ENCODE measurements at places on chromosomes 3 and 15. TPM values are rescaled to one million over a fixed set of nuclear protein-coding genes. Genes with fewer than 3 reads are reported as not detected.

DNA sequence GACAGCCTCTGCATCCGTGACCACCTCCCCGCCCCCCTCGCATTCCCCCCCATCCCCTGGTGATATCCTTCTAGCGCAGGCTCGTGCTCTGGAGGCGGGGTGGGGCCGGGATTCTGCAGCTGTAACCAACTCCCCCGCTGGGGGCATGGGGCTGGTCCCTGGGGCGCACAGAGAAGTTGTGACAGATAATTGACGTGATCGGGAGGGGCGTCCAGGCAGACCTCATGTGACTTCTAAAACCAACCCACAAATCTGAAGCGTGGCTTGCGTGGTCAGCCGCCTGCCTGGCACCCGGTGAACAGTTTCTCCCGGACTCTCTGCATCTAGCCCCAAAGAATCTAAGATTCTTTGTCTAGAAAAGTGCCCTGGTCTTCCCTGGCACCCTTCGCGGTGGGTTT is 100.6 kb upstream of the IGF1R start:
- DNase-seq: peak; percentile 66

DNA sequence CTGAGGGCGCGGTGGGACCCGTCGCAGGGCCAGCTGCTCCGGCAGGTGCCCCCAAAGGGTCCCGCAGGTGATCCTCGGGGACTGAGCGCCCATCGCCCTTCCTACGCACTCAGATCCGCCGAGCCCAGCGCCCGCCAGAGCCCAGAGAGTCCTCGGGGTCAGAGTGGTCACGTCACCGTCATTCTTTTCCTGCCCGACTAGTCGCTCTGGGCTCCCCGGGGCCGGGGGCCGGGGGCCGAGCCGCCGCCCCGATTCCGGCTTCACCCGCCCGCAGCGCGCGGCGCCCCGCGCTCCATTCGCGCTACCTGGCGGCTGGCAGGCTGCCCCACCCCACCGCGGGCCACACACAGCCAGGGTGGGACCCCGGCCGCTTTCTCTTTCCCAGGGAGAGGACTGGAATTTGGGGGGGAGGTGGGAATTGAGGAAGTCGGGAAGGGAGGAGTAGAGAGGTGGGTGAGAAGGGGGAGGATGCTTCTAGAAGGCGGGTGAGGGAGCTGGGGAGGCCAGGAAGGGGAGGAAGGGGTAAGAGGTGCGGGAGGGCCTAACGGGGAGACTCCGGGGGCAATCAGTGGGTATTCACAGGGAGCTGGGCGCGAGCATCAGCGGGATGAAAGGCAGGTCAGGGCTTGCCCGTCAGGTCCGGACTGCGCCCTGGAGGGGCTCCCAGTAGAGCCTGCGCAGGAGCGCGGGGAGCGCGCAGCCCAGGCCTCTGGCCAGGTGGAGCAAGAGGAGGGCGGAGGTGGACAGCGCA is 36.1 kb upstream of the EPHB3 start:
- no peak for DNase-seq

DNA sequence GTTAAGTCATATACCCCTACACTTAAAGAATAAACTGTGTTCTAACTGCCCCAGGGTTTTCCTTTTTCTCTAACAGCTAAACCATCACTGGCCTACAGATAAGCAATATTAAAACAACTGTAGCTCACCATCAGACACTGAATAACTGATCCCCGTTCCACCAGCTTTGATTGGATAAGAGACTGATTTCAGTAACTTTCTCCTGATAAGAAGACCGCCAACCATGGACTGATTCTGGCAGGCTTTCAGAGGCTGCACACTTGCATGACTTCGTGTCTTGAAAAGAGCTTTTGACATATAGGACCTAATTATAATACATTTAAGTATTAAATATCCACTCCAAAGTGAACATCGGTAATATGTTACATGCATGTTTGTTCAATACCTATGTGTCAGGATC is 15.3 kb upstream of the CEP97 start:
- no peak for DNase-seq

GRCh38 chr3:38598791-38599190 is 50.7 kb downstream of the SCN5A start:
- no peak for DNase-seq

DNA sequence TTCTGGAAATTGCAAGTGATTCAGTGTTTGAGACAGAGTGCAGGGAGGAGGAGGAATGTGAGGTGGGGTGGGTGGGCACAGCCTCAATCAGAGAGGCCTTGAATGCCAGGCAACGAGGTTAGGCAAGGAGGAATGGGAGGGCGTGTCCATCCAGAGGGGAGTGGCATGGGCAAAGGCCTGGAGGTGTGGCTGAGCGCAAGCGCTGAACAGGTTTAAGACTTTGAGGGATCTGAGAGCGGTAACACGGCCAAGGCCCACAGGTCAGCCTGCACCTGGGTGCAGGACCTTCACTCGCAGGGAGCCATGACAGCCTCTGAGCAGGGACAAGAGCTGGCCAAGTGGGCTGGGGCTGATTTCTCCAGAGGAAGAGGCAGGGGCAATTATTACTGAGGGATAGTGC is 125.9 kb downstream of the TPRA1 start:
- DNase-seq: no peak

GRCh38 chr15:54599386-54599785 is 597.4 kb downstream of the RSL24D1 start:
- DNase-seq: no peak

DNA sequence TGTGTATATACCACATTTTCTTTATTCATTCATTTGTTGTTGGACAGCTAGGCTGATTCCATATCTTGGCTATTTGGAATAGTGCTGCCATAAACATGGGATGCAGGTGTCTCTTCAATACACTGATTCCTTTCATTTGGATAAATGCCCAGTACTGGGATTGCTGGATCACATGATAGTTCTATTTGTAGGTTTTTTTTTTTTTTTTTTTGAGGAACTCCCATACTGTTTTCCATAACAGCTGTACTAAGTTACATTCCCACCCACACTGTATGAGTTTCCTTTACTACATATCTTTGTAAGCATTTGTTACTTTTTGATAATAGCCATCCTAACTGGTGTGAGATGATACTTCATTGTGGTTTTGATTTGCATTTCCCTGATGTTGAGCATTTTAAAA is 437.7 kb downstream of the DIPK2A start:
- no peak for DNase-seq

- peak; percentile 83 for DNase-seq
These were observed at the start of gene RAD18 for GRCh38 chr3:8963137-8963853. TSS of gene RAD18 (minus strand) at chr3:8963472. CDS start at chr3:8963385, 87 bp downstream.

GRCh38 chr15:81398910-81399551 is 25.0 kb upstream of the TMC3 start:
- no peak for DNase-seq

GRCh38 chr3:19688767-19689166 is 245.2 kb downstream of the EFHB start:
- DNase-seq: no peak

GRCh38 chr15:65942436-65942835 is 73.1 kb downstream of the RAB11A start:
- DNase-seq: no peak

- peak; percentile 51 for DNase-seq
These were observed 27.9 kb downstream of the SOX2 start for GRCh38 chr3:181739628-181740027.

DNA sequence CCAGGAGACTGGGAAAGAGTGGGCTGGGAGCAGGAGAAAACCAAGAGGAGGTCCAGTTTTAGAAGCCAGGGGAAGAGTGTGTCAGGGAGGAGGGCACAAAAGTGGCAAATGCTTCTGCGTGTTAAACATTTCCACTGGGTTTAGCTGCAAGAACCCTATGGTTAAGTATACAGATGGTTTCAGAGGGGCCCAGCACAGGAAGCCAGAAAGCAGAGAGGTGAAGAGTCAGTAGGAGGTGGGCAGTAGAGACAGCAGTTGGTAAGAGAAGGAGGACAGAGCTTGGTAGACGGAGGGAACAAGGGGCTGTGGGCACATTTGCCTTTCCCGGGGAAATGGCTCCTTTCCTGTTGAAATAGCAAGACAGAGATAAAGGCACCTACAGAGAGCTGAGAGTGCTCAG is 133.8 kb downstream of the EPHB1 start:
- DNase-seq: no peak

DNA sequence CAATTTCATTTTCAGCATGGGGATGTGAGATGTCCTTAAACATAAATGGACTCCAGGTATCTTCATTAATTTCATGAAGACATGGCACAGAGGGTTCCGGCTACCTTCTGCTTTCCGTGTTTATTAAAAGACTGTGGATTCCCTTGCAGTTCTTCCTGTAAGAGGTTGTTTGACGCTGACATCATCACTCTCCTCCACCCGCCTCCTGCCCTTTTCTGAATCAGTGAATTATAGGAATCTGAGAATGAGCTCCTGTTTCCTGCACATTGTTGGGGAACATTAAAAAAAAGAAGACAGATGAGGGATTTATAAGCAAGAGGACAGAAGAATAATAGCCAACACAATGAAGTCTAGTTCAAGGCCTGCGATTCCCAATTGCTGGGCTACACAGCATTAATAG is 191.3 kb downstream of the LPP start:
- no peak for DNase-seq

- DNase-seq: no peak
These were observed 108.8 kb downstream of the DPH6 start for GRCh38 chr15:35437157-35437556.

DNA sequence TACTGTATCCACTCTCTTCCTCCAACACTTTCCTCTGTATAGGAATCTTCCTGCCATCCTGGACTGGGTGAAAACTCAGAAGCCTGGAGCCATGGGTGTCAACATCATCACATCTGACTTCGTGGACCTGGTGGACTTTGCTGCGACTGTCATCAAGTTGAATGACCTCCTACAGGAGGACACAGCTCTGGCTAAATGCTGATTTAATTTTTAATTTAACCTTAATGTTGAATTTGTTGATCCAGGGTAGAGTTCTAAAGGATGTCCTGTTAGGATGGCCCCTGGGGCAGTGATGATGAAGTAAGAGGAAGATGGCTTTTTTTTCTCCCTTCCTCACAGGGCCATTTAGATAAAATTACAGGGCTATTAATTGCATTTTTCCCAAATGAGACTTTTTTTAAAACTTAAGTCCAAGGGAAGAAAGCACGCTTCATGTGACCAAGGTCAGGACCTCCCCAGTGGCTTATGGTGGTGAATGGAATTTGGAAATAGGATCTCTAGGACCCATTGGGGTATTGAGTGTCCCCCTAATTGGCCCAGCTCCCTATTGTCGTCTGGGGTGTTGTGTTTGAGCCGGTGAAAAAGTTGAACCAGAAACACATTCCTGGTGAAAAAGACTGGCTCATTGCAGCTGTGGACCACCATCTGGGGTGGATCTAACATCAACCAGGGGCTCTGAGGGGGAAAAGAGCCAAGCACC is 125.7 kb upstream of the ZBED2 start:
- DNase-seq: no peak

DNA sequence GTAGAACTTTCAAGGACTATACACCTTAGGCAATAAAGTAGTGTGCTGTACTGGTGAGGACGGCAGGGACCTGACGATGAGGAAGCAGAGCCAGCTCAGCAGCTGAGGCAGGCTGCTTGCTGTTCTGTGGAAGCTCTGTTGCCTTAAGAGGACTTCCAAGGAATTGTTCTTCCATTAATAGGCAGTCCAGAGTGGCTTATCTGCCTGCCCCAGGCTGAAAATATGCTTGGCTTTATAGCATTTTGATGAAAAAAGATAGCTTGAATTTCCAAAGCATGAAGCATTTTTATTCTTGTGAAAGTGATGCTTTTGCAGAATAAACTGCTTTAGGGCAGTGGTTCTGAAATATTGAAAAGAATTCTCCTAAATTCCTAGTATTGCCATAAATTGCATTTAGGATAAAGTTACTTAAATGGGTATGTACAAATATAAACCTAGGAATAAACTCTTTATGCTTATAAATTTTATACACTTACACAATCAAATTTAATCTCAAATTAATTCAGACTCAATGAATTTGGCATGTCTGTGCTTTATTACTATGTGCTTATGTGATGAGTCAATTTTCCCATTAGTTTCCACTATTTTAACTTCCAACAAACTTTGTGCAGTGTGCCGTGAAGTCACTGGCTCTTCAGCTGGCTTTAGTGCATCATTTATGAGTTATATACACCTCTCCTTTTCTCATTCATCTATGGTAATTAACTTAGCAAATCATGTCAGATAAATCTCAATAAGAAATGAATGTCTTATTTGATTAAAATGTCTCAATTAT is 231.0 kb upstream of the RASGRP1 start:
- DNase-seq: no peak

DNA sequence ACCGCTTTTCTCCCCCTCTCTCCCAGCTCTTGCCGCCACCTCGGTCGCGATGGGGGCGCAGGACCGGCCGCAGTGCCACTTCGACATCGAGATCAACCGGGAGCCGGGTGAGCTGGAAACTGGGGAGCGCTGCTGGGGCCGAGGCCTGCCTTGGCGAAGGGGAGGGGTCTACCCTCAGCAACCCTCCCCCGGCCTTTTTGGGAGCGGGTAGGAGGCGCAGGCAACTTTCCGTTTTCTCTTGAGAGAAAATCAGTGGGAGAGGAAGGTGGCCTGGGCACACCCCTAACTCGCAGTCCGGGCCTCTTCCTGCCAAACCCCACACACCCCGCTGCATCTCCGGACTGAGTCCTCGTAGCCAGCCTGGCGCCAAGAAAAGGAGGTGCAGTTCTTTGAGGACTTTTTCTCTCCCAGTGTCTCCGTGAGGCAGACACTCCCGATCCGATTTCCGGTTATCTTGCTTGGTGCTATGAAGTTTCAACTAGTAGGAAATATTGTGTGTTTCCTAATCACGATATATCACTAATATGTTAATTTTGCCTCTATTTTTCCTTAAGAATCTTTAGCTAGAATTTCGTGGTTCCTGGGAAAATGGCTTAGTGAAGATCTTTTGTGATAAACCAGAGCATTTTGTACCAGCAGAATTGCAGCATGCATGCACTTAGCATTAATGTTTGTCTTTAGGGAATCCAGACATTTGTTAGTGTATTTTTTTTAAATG is 631 bp downstream of the NKTR start:
- peak; percentile 41 for DNase-seq

GRCh38 chr3:39262846-39263245 is 17.0 kb downstream of the CX3CR1 start:
- DNase-seq: no peak

DNA sequence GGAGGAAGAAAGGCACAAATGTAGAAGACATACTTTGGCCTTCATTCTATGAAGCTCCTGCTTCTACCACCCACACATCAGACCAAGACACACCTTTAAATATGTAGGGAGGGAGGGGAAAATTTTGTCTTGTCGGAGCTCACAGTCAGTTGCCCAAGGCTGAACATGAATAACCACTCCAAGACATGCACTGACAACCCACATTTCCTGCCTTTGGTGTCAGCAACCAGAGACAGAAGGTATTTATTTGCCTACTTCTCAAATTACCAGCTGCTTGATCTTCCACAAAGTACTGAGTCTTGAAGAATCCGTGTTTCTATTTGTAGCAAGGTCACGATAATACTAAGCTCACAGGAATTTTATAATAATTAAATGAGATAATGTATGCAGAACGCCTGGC is 169.7 kb downstream of the KCNMB2 start:
- peak; percentile 86 for DNase-seq

The PIAS1 gene
- 15.8 TPM for total RNA-seq

The LARP6 gene
- total RNA-seq: 45.5 TPM

The AGBL1 gene
- not detected for total RNA-seq

The CYP8B1 gene
- total RNA-seq: not detected

The TRAIP gene
- 5.7 TPM for total RNA-seq

The IQCF5 gene
- not detected for total RNA-seq

The HOMER2 gene
- 25.2 TPM for total RNA-seq

The TMEM40 gene
- 0.10 TPM for total RNA-seq

The GABRB3 gene
- total RNA-seq: 14.4 TPM
